ENCODE measurements at places on chromosomes 11 and 22.

- no peak for DNase-seq
Measured at GRCh38 chr22:36823186-36823839, 6.5 kb upstream of the PVALB start.

GRCh38 chr22:37982151-37982785 is 2.1 kb downstream of the SOX10 start:
- DNase-seq, result no peak

GRCh38 chr11:112297248-112297866 is 36.7 kb upstream of the PLET1 start:
- DNase-seq, result no peak

GRCh38 chr22:47854251-47854650 is 1091.8 kb downstream of the TBC1D22A start:
- DNase-seq, result no peak

DNA sequence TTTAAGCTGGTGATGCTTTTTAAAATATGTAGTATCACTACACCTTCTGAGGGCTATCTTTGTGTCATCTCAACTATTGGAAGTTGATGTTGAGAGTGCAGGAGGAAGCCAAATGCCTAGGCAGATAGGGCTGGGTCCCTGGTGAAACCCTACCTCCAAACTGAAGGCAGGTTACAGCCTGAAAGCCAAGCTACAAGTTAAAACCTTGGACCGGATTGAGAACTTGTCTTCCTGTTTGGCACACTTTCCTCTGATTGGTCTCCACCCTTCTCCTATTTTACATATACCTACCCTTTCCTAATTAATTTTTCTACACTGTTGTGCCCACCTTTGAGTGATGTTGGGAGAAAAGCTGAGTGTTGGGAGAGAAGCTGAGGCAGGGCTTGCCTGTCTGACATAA is 287.8 kb upstream of the CNTN5 start:
- no peak for DNase-seq
